ENCODE measurements at places on chromosomes 5 and 9.

DNA sequence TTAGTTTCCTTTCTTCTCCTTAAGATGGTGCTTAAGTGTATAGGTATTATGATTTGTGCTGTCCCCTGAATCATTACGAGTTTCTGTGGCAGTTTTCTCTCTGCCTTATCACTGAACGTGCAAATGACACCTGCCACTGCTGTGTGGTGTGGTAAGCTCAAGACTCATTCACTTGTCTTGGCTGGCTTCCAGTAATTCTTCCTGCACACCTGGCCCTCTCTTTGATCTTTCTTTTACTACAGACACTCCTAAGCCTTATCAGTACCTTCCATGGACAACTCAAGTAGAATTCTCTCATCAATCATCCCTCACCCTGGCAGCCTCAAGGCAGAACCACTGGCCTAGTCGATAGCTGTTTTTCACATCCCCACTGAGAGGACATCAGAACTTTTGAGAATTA is 82.6 kb upstream of the ADAMTS19 start:
- DNase-seq, result peak; percentile 27

- DNase-seq, result peak; percentile 65
Observed at GRCh38 chr9:2260417-2261306, 245.5 kb downstream of the SMARCA2 start.

DNA sequence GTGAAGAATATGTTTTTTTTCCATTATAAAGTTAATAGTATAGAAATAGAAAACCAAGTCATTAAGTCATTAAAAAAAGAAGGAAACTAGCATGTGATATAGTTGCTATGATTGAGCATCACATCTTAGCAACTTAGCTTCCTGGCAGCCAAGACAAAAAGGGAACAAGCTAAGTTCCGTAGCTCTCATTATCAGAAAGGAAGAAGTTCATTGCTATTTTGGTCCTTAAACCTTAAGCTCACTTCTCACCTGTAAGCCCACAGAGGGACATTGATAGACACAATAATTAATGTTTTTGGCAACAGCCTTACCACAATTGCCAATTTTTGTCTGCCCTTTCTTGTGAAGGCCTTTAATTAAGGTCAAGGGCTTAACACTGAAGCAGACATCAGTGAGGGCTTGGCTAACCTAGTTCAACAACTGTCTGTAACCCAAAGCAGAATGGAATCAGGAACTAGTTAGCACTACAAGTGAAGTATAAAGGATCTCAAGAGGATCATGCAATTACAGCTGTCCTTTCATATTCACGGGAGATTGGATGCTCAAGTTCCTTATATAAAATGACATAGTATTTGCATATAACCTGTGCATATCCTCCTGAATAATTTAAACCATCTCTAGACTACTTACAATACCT is 24.0 kb upstream of the KLF4 start:
- DNase-seq, result no peak

GRCh38 chr9:83432877-83433550 is 105.2 kb downstream of the FRMD3 start:
- no peak for DNase-seq
